ENCODE measurements at places on chromosomes 16 and 17. TPM values are rescaled to one million over a fixed set of nuclear protein-coding genes. Genes with fewer than 3 reads are reported as not detected.

GRCh38 chr17:12402963-12403622 lies 262.6 kb upstream of the MYOCD start:
- DNase-seq = no peak

GRCh38 chr17:6455321-6455705 lies 11.1 kb downstream of the PIMREG start:
- no peak for DNase-seq

Gene GINS2
- 0.19 TPM for total RNA-seq

DNA sequence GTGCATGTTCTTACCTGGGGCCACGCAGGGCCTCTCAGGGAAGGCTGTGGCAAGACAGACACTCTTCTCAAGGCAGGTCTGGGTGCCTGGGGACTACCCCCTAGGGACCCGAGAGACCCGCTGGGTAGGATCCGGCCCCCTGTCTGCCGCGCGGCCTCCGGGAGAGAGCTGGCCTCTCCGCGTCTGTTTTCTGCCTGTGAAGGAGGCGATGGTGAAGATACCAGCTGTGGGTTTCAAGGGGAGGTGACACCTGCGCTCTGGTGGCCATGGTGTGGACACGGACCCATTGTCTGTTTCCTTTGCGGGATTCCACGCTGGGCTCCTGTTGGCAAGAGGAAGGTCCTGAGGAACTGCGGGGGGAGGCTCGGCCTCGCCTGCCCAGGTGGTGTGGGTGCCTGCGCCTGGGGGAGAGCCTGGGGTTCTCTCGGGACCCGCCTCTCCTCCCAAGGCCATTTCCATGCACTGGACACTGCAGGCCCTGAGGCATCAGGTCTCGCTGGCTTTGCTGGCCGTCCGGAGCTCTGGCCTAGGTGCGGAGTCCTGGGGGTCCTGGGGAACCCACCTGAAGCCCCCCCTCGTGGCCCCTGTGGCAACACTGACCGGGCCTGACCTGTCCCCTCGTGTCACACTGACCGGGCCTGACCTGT lies 12.2 kb upstream of the METRNL start:
- peak; percentile 72 for DNase-seq

- DNase-seq = no peak
These were observed 6.5 kb upstream of the DHX40 start for GRCh38 chr17:59558953-59559352.

- DNase-seq = no peak
These were observed 151.4 kb downstream of the TMEM132E start for GRCh38 chr17:34730816-34731215.

- peak; percentile 94 for DNase-seq
These were observed 118.7 kb upstream of the CDH5 start for GRCh38 chr16:66247516-66248481.

GRCh38 chr16:57194512-57194911 lies 8.4 kb downstream of the RSPRY1 start:
- no peak for DNase-seq

DNA sequence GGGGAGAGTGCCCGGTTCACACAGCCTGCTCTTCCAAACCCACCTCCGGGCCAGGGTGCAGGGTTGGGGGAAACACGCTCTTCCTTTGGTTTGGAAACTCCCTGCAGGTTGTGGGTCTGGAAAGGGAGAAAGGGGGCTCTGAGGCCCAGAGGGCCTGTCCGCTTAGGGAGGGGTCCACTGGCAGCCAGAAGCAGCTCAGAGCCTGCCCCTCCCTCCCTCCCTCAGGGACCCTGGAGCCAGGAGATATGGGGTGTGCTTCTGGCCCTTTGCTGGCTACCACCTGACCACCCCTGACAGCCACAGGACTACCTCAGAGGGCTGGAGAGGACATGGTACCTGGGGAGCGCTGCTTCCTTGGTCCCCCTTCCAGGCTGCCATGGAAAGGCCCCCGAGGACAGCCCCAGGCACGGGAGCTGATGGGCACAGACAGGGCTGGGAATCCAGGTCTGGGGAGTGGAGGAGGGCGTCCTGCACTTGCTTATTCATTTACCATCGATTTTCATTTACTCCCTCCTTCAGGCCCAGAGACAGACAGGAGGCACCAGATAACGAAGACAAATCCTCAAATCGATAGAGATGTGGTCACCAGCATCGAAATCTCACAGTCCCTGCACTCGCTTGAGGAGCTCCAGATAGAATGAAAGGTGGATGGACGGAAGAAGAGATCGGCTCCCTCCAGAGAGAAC lies 48.4 kb upstream of the DOC2B start:
- DNase-seq = peak; percentile 38

Gene CMIP
- 38.2 TPM for total RNA-seq

GRCh38 chr16:4176906-4177417 lies 60.7 kb upstream of the ADCY9 start:
- DNase-seq = peak; percentile 18

DNA sequence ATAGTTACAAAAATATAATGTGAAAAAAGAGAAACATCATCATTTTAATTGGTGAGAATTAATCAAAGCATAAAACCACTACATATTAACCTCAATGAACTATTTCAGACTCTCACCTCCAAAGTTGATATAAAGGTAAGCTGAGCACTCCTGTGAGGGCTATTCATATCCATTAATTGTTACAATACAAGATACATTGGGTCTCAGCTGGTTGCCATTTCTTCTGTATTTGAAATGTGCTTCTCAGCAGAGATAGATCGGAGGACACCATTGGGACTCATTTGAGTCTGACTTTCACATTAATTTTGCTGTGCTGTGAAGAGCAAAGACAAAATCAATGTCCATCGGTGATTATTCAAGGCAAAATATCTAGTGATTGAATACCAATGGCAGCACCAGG lies 459.5 kb upstream of the GOT2 start:
- DNase-seq = no peak
